Smooth muscle cell of the umbilical artery (primary cell): ENCODE measurements at places on chromosomes 6 and 20. TPM values are rescaled to one million over a fixed set of nuclear protein-coding genes. Genes with fewer than 3 reads are reported as not detected.

Gene POU5F1
- total RNA-seq = 0.30 and 0.51 TPM in 2 replicates

Gene SLC13A3
- total RNA-seq = 1.5 and 3.9 TPM in 2 replicates

Gene CD40
- 2.0 and 3.9 TPM in 2 replicates for total RNA-seq

Gene ABHD16B
- total RNA-seq = 0.09 TPM in 1 of 2 replicates, not detected in the other

Gene CRISP3
- total RNA-seq = not detected in 2 replicates

Gene ULBP2
- 12.4 and 13.7 TPM in 2 replicates for total RNA-seq

Gene HSPA1L
- total RNA-seq = 1.2 and 2.1 TPM in 2 replicates

Gene EYA2
- not detected in 2 replicates for total RNA-seq

Gene ADGRF1
- not detected in 2 replicates for total RNA-seq

Gene TAAR9
- not detected in 2 replicates for total RNA-seq

Gene ACTL10
- 2.7 and 3.0 TPM in 2 replicates for total RNA-seq

Gene CST7
- total RNA-seq = not detected in 2 replicates

Gene BTN2A1
- 14.9 and 21.1 TPM in 2 replicates for total RNA-seq

Gene LZTS3
- 3.0 and 5.2 TPM in 2 replicates for total RNA-seq

Gene TFB1M
- 21.1 and 31.6 TPM in 2 replicates for total RNA-seq

Gene PSMB9
- total RNA-seq = 11.6 and 12.9 TPM in 2 replicates

Gene EFCAB8
- under 0.01 and 0.97 TPM in 2 replicates for total RNA-seq

Gene PBOV1
- not detected in 2 replicates for total RNA-seq

Gene CRISP2
- total RNA-seq = not detected in 2 replicates

Gene RFX6
- not detected in 2 replicates for total RNA-seq

Gene SLC16A10
- 0.05 and 0.30 TPM in 2 replicates for total RNA-seq

Gene DOK5
- 17.2 and 19.8 TPM in 2 replicates for total RNA-seq

Gene EPB41L1
- total RNA-seq = 26.7 and 39.8 TPM in 2 replicates

Gene C6orf132
- 1.5 and 2.5 TPM in 2 replicates for total RNA-seq

Gene SRMS
- not detected in 2 replicates for total RNA-seq

Gene MACROD2
- total RNA-seq = 1.8 and 2.6 TPM in 2 replicates

Gene FAM83D
- 2.1 and 11.9 TPM in 2 replicates for total RNA-seq

Gene SFT2D1
- total RNA-seq = 46.6 and 47.2 TPM in 2 replicates

Gene COX4I2
- not detected in 2 replicates for total RNA-seq

Gene NDUFAF5
- 12.2 and 12.5 TPM in 2 replicates for total RNA-seq

Gene RSPH3
- 4.5 and 6.5 TPM in 2 replicates for total RNA-seq

Gene HLA-DOB
- 0.18 TPM in 1 of 2 replicates, not detected in the other for total RNA-seq

Gene SNRNP48
- 16.6 and 16.8 TPM in 2 replicates for total RNA-seq

Gene CST1
- not detected in 2 replicates for total RNA-seq

Gene CEP43
- 25.5 and 35.0 TPM in 2 replicates for total RNA-seq

Gene C6orf58
- total RNA-seq = 0.14 TPM in 1 of 2 replicates, not detected in the other

Gene L3MBTL3
- total RNA-seq = 11.6 and 12.7 TPM in 2 replicates

Gene PSORS1C1
- total RNA-seq = 0.89 and 1.6 TPM in 2 replicates

Gene LST1
- total RNA-seq = not detected in 2 replicates

Gene MUC21
- not detected in 2 replicates for total RNA-seq

Gene SLC2A4RG
- total RNA-seq = 14.3 and 24.8 TPM in 2 replicates

Gene MAN1A1
- 77.1 and 170 TPM in 2 replicates for total RNA-seq

Gene GSTA3
- not detected in 2 replicates for total RNA-seq

Gene SLC17A5
- 45.7 and 62.7 TPM in 2 replicates for total RNA-seq

Gene MAVS
- total RNA-seq = 13.4 and 24.8 TPM in 2 replicates

Gene HSPA1A
- 73.6 and 99.1 TPM in 2 replicates for total RNA-seq

Gene DCBLD1
- 85.2 and 107 TPM in 2 replicates for total RNA-seq
